ENCODE measurements at places on chromosomes 13 and 19. TPM values are rescaled to one million over a fixed set of nuclear protein-coding genes. Genes with fewer than 3 reads are reported as not detected.
A peak's percentile ranks its signal among the peaks of the same experiment; 100 is the strongest.

GRCh38 chr13:28548872-28549271 is 53.9 kb upstream of the FLT1 start:
- DNase-seq, result no peak

Gene KLK8
- polyA plus RNA-seq, result not detected

- DNase-seq, result no peak
These were observed 213.3 kb downstream of the OLFM4 start for GRCh38 chr13:53241891-53242348.

DNA sequence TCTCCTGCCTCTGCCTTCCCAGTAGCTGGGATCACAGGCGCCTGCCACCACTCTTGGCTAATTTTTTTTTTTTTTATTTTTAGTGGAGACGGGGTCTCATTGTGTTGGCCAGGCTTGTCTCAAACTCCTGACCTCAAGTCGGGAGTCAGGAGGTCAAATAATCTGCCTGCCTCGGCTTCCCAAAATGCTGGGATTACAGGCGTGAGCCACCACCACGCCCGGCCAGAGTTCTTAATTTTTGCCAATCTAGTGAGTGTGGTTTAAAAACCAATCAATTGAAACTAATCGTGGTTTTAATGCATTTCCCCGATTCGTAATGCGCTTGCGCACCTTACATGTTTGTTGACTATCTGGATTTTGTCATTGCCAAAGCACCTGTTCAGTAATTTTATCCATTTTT is 37.0 kb downstream of the SKA3 start:
- DNase-seq, result peak; percentile 43

GRCh38 chr19:7476777-7477494 is 11.9 kb downstream of the PEX11G start:
- DNase-seq, result no peak

Gene C5AR2
- 1.1 TPM for polyA plus RNA-seq

DNA sequence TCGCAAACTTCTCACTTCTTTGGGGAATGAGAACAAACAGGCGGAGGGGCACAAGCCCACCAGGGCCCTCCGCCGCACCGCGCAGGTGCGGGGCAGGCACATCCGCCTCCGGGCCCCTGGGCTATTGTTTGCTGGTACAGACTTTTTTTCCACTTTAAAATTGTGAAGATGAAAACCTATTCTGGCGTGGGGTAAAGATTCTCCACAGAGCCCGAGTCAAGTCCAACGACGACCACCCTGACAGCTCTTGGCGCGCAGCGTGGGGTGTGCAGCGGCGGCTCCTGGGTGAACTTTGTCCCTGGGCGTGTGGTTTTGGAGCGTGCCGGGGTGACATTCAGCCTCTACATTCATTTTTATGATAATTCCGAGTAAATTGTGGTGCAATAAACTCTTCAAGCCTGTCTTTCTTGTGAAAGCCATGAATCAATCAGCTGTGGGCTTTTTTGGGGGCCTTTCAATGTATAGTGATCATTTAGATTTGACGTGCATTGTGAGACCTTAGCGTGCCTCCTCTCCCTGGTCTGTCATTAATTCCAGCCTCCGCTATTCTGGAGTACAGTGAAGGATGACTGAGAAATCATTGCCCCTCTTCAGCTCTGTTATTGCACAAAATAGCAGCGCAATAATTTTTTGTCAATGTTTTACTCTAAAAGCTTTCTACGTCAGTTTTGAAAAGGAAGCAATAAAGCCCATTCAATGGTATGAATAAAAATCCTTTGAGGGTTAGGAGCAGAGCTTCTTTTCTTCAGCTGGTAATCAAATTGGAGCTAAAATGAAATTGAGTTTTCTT is 90.0 kb downstream of the TEX29 start:
- DNase-seq, result no peak

DNA sequence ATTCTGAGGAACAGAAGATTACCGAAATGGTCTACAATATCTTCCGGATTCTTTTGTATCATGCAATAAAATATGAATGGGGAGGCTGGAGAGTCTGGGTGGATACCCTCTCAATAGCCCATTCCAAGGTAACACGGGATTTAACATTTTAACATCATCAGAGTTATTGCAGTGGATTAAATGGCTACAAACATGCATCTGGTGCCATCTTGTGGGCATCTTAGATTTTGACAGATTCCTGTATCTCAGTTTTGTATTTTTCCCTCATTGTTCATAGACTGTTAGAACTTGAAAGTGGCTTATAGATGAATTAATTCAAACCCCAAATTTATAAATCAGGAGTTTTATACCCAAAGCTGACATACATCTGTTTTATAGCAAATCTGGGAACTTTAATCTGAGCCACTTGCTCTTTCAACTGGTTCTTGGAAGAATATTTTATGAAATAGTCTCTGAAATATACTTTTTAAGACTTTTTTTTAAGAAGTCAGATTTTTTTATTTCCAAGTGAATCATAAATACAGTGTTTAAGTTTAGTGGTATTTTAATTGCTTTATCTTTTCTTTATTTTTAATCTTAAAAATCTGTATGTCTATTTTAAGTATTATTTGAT is 215.2 kb downstream of the NBEA start:
- no peak for DNase-seq

DNA sequence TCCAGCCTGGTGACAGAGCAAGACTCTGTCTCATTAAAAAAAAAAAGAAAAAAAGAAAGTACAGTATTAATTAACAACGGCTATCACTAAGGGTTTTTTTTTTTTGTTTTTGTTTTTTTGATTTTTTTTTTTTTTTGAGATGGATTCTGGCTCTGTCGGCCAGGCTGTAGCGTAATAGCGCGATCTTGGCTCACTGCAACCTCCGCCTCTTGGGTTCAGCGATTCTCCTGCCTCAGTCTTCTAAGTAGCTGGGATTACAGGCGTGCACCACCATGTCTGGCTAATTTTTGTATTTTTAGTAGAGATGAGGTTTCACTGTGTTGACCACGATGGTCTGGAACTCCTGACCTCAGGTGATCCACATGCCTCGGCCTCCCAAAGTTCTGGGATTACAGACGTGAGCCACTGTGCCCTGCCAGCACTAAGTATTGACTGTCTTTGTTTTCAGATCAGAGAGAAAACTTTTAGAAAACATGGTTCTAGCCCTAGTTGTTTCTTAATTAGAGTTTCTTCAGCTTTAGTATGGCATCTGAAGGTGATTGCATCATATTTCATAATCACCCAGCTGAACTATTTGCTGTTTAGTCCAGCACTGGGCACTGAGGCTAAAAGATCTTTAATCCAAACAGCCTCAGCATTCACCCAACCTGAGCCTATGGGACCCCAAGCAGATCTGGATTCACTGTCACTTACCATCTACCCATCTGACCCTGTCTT is 2.7 kb upstream of the GATAD2A start:
- no peak for DNase-seq

- DNase-seq, result no peak
These were observed 31.7 kb upstream of the PCDH8 start for GRCh38 chr13:52879950-52880741.

DNA sequence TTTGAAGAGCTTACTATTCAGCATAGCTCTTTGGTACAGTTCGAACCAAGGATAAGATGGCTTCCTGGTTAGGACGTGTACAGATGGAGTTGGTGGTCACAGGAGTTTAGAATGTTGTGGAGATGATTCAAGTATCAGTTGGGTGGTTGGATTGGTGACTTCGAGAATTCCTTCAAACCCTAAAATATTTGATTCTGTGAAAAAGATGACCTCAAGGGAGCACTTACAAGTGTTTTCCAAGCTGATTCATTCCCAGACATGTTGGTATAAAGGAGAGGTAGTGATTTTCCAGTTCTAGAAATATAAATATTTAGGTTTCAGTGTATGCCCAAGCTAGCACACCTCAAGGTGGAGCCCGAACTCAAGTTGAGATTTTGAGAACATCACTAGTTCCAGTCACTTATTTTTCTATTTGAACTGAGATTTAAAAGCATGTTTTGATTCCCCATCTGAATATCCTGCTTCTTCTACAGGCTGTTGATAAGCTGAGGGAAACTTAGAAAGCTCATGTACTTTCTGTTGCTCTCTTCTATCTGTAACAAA is 306.1 kb downstream of the DCT start:
- DNase-seq, result no peak

DNA sequence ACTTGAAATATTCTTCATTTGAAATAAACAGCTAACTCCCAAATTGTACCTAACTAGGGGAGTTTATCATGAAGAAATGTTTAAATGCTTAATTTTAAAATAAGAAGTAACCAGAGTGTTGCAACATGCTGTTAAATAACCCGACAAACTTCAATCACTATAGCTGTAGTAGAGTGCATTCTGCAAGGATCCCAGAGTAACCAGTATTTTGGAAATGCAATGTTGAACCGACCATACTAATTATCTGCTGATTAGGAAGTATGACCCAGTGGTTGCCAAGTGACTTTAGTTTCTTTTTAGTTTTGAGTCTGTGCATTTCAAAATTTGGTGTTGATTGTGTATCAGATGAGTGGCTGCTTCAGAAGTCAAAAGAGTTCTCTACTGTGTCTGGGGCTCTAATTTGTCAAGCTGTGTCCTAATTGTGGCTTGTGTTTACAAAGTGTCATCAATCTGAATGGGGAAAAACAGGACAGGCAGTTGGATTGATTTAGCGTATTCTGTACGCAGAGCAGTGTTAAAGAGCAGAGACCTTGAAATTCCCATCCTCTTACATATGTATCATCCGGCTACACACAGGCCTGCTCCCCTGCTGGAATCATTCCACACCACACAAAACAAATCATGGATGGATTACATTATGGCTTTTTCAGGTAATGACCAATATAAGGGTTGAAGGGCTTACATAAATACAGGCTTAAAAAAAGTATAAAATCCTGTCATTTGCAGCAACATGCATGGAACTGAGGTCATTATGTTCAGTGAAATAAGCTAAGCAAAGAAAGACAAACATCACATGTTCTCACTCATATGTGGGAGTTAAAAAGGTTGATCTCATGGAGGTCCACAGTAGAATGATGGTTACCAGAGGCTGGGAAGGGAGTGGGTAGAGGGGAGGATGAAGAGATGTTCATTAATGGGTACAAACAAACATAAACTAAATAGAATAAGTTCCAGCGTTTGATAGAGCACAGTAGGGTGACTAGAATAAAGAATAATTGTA is 351.5 kb downstream of the KLF12 start:
- DNase-seq, result no peak

- DNase-seq, result no peak
These were observed 50.7 kb upstream of the EDNRB start for GRCh38 chr13:77969299-77969698.

DNA sequence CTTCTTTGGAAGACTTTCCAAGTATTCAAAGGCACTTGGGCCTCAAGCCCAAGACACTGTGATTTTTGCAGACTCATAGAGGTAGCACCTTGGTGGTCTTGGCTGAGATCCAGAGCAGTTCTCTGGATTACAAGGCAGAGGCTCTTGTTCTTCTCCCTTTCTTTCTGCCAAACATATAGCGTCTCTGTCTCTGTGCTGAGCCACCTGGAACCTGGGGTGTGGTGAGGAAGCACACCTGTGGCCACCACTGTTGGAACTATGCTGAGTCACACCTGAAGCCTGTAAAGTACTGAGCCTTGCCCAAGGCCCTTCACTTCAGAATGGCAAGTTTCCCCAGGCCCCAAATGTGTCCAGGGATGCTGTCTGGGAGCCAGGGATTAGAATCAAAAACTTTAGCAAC is 127.5 kb downstream of the FREM2 start:
- no peak for DNase-seq

GRCh38 chr13:40161931-40162330 is 504.5 kb downstream of the FOXO1 start:
- DNase-seq, result no peak

DNA sequence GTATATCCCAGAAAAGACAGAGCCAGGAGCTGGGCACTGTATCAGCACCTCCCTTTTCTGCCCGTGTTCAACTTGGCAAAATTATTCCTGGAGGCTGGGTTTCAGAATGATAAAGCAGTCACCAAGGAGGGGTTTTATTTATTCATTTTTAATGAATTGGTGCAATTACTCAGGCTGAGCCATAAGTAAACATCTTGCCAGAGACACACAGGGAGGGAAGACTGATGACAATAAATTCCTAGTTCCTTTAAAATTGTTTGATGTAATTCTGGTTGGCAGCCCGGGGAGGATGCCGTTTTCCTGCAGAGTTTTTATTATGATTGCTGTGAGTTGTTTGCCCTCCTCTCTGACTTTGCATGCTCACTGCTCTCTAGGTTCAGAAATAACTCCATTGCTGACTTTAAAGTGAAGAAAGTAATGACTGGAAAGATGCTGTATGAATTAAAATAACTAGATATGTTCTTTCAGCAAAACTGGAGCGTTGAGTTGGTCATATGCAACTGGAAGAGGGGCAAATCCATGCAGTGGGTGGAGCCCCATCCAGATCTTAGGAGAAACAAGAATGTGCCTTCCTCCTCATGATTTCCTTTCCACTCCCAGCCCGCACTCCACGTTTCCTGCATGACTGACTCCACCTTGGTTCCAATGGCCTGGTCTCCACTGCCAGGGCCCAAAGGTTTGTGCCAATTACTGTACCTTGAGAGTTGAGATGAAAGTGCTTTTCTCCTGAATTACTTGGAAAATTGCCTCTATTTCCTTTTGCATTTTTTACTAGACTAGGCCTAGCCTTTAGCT is 182.1 kb downstream of the RFC3 start:
- DNase-seq, result no peak

DNA sequence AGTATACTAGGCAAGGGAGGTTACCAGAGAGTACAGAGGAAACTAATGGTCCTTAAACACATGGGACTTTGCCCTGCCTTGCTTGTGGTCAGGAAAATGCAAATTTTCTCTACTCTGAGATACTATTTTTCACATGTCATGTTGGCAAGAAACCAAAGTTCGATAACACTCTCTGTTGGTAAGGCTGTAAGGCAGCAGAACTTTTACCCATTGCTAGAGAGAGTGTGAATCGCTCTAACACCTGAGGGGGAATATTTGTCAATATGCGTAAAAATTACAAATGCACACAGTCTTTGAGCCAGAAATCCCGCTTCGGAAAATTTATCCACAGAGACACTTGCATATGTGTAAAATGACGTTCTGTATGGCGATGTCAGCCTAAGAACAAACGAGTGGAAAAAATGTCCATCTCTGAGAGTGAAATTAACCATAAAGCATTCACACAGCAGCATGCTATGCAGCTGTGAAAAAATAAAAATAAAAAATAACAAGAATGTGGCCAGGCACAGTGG is 9.5 kb upstream of the RFX1 start:
- DNase-seq, result no peak

Gene PRX
- polyA plus RNA-seq, result 8.4 TPM

- DNase-seq, result no peak
These were observed 606.9 kb downstream of the PCDH9 start for GRCh38 chr13:66623129-66623820.
